Umbilical cord (tissue), 2 donors: ENCODE measurements at places on chromosomes 11 and 22. TPM values are rescaled to one million over a fixed set of nuclear protein-coding genes. Genes with fewer than 3 reads are reported as not detected.

Gene NEU3
- 5.1 TPM for total RNA-seq

Gene HYLS1
- 12.8 TPM for total RNA-seq

Gene GAL3ST3
- 2.9 TPM for total RNA-seq

Gene RNF215
- 30.1 TPM for total RNA-seq
